Tongue (tissue), 3 donors: ENCODE measurements at places on chromosomes 1 and 21.

DNA sequence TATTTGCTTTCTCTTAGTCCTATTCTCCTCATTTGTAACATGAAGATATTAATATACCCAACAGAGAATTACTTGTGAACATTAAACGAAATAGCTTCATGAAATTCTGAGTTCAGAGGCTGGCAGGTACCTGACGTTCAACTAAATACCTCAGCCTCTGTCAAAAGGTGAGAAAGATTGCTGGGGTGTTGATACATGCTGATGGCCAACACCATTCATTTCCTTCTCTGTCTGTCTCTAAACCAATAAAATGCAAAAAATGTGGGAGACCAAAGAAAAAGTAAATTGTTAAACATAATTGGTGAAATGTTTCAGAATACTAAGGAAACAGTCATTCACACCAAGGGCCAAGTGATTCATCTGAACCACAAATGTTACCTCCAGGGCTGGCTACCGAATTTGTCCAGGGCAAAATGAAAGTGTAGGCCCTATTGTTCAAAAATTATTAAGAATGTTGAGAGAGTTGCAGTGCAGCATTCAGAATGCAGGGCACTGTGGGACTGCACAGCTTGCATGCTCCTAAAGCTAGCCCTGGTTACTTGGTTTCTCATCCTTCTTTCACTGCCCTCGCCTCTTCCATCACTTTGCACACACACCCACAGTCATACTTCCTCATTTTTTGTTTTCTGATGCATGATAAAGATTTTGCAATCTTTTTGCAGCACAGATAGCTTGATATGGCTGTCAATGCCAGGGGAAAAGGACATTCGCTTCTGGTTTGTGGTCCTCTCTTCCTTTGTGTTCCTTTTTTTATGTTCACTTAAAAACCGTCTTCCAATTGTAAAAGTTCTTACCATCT, 414.3 kb upstream of the NR5A2 start:
- DNase-seq, result no peak

- peak; percentile 46 for DNase-seq
Observed at GRCh38 chr21:46219591-46220239, 8.9 kb downstream of the LSS start.

GRCh38 chr1:150183061-150183460, 33.3 kb downstream of the PLEKHO1 start:
- DNase-seq, result no peak

GRCh38 chr1:173934440-173934839, 17.3 kb upstream of the SERPINC1 start:
- DNase-seq, result no peak

- DNase-seq, result no peak
Observed at GRCh38 chr1:239311331-239311730, 75.0 kb upstream of the CHRM3 start.

DNA sequence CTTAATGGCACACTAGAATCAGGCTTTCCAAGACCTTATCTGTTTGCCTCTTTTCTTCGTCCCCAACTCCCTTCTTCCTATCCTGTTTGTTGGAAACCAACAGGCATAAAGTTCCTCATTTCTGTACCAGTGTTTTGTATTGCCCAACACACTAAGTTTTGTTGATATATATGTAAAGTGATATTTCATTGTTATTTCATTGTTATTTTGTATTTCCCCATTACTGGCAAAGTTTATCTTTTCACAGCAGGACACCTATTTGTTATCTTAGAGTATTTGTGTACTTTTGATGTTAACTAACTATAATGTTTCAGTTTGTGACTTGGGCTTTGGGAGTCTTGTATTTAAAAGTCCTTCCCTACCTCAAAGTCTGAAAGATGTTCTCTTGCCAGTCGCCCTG, 27.1 kb downstream of the FAM20B start:
- no peak for DNase-seq
